Testis (tissue), 5 donors: ENCODE measurements at places on chromosomes 1 and 21. TPM values are rescaled to one million over a fixed set of nuclear protein-coding genes. Genes with fewer than 3 reads are reported as not detected.

MAP3K21 gene
- total RNA-seq, result 111 TPM

WDTC1 gene
- 69.5 TPM for total RNA-seq

S100A8 gene
- total RNA-seq, result 3.0 TPM

FBLIM1 gene
- 32.8 TPM for total RNA-seq

- H3K4me1 ChIP-seq, result no peaks in the 10 kb centered on the region
- H3K27ac ChIP-seq, result no peak overlapping the region
- no peaks in the 10 kb centered on the region for H3K27me3 ChIP-seq
- no peaks in the 10 kb centered on the region for H3K36me3 ChIP-seq
Observed at GRCh38 chr1:78721136-78721535, 71.5 kb downstream of the IFI44 start.

DNA sequence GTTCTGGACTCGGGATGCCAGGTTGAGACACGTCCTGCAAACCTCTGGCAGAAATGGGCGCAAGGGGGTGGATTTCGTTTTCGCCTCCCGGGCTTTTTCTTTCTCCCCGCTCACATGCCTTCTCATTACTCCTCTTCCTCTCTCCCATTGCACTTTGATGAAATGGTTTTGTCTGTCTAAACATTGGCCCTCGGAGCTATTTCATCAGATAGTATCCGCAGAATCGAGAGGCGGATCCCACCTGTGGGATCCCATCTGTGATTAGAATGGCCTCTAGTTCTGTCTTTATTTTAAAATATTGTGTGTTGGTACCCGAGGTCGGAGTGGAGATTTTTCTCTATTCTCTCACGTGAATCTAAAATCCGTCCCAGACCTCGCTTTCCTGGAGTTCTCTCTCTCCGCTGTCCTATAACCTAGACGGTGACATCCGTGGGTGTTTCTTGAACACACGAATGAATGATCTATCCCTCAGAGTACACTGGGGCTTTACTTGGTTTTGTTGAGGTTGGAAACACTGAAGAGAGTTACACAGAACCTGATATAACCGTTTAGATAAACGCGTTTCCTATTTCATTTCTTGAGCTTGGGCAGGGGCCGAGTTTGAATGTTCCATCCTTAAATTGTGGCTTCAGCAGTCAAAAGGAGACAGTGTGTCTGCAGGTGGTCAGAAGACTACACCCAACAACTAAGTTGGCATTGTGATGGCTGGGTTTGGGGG is 2.0 kb downstream of the EDARADD start:
- no peaks in the 10 kb centered on the region for H3K36me3 ChIP-seq
- no peaks in the 10 kb centered on the region for H3K27me3 ChIP-seq
- no peak for DNase-seq
- H3K4me3 ChIP-seq, result peak overlapping the region; percentile 49

GRCh38 chr21:33283203-33283602 is 17.0 kb downstream of the IL10RB start:
- no peak overlapping the region for H3K27ac ChIP-seq
- H3K36me3 ChIP-seq, result no peaks in the 10 kb centered on the region

GRCh38 chr1:153250166-153250565 is 9.3 kb upstream of the LORICRIN start:
- no peaks in the 10 kb centered on the region for H3K27me3 ChIP-seq
- H3K36me3 ChIP-seq, result no peaks in the 10 kb centered on the region
- no peak overlapping the region for H3K4me3 ChIP-seq
- H3K4me1 ChIP-seq, result no peaks in the 10 kb centered on the region
- no peak for DNase-seq

GRCh38 chr1:174812016-174812415 is 187.7 kb upstream of the CACYBP start:
- H3K4me1 ChIP-seq, result no peaks in the 10 kb centered on the region
- no peaks in the 10 kb centered on the region for H3K36me3 ChIP-seq
- DNase-seq, result no peak
- no peak overlapping the region for H3K27ac ChIP-seq

GRCh38 chr1:162233066-162233465 is 143.6 kb downstream of the SPATA46 start:
- no peak overlapping the region for H3K4me3 ChIP-seq
- H3K36me3 ChIP-seq, result no peaks in the 10 kb centered on the region
- no peaks in the 10 kb centered on the region for H3K27me3 ChIP-seq
